Left ventricle myocardium superior (tissue), 1 donor: ENCODE measurements at places on chromosomes 13 and 19.

DNA sequence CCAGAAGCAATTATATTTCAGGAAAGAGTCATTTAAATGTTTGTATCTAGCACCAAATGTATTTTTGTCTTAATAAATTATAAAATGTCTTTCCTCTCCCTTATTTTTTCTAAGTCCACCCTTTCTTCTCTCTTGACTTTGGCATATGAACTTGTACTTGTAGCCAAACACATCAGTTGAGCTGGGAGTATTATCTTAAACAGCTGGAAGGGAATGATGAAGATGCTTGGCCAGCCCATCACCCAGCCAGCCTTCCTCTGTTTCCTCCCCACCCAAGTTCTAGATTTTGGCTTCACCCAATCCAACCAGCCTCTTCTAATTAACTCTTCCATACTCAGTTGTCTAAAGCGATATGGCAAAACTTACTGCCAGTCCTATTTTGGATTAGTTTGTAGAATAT is 272.5 kb downstream of the ENOX1 start:
- DNase-seq: no peak

GRCh38 chr13:112951674-112952371 is 17.2 kb upstream of the MCF2L start:
- DNase-seq: no peak

- peak; percentile 31 for DNase-seq
Observed at GRCh38 chr19:29810504-29810871, 1.3 kb upstream of the CCNE1 start.

GRCh38 chr19:39474139-39474620 is 6.5 kb upstream of the TIMM50 start:
- peak; percentile 79 for DNase-seq

GRCh38 chr13:96994017-96994857 is at the start of gene OXGR1:
OXGR1 (minus strand) TSS chr13:96994476; CDS start chr13:96987759, 6,717 bp downstream.
- DNase-seq: peak; percentile 27

- no peak for DNase-seq
Observed at GRCh38 chr19:51691584-51692428, 1.3 kb upstream of the SPACA6 start.

DNA sequence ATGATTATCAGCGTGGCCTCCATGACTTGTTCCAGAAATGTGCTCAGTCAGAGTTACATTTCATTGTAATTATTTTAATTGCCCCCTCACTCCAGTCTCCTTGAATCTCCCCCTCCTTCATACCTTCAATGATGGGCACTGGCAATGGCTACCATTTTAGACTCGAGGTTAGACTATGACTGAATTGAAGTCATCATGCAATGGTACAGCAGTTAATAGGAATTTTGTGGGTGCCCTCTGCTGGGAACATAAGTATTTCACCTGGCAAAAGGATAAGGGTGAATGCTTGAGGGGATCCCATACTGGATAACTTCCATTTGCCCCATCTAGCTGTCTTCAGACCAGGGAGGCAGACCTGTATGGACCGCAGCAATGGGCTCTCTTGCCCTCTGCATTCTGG is 32.2 kb upstream of the USP12 start:
- no peak for DNase-seq

DNA sequence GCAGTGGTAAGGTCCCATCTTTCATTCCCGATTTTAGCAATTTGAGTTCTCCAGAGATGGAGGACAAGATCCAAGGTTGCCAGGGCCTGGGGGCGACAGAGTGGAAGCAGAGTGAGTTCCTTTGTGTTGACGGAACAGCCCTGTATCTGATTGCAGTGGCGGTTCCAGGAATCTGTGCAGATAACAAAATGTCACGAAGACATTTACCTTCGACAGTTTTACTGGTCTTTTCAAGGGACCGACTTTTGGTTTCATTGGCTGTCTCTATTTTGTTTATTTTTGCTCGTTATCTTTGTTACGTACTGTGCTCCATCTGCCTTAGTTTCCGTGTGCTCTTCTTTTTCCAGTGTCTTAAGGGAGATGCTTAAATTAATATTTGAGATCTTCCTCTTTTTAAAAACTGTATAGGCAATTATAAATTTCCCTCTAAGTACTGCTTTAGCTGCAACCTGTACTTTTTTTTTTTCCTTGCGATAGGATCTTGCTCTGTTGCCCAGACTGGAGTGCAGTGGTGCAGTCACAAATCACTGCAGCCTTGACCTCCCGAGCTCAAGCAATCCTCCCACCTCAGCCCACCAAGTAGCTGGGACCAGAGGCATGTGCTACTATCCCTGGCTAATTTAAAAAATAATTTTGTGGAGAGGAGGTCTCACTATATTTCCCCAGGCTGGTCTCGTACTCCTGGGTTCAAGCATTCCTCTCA is 23.2 kb downstream of the KDM4B start:
- DNase-seq: no peak

DNA sequence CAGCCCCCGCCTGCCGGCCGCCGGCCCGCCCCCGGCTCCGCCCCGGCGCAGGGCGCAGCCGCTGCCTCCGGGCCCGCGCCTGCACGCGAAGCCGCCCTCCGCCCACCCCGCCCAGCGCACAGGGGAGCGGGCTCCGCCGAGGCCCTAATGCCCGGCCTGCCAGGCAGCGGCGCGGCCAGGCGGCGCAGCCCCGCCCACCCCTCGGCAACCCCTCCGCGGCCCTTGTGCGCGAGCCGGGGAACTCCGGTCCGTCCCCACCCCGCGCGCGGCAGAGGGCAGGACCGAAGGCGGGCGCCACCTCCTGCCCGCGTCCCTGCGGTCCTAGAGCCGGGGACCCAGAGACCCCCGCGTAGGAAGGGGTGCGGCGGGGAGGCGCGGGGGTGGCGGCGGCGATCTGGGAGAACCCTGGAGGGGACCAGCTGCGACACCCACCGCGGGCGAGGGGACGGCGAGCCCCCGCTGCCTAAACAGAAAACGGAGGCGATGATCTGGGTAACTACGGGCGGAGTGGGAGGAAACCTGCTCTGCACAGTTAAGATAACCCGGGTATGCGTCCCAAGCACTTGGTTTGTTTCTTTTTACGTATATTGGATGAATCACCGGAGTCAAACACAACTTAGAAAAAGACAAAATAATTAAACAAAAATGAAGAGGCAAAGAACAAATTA is 350 bp upstream of the USP12 start:
- peak; percentile 96 for DNase-seq

DNA sequence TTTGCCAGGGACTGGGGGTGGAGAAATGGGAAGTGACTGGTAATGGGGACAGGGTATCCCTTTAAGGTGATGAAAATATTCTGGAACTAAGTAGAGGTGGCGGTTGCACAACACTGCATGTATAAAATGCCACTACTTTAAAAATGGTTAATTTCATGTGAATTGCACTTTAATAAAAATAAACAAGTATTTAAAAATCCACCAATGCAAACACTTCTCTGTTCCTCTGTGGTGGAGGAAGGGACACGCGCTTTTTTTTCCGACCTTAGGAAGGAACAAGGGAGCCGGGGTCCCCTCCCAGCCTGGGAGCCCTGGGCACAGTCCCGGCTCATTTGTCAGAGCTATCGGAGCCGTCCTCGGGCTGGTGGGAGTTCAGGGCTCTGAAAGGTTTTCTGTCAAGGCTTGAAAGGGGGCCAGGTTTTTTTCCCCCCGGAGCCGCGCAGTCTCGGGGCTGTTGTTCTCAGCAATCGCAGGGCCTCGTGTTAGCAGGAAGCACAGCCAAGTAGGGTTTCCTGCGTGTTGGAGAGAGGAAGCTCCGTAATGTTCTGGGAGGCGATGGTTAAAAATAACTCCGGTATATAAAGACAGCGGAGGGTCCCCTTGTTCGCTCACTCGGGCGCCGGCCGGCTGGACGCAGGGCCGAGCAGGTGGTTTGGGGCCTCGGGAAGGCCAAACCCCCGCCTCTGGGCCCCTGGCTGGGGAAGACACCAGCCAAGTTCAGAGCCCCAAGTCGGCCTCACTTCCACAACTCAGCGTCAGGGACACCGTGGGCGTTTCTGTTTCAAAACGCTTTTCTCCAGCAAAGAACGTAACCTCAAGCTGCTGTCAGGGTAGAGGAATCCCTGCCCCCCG is 41.2 kb upstream of the KLF2 start:
- peak; percentile 87 for DNase-seq

GRCh38 chr19:45774765-45775164 is 5.7 kb upstream of the SIX5 start:
- no peak for DNase-seq

DNA sequence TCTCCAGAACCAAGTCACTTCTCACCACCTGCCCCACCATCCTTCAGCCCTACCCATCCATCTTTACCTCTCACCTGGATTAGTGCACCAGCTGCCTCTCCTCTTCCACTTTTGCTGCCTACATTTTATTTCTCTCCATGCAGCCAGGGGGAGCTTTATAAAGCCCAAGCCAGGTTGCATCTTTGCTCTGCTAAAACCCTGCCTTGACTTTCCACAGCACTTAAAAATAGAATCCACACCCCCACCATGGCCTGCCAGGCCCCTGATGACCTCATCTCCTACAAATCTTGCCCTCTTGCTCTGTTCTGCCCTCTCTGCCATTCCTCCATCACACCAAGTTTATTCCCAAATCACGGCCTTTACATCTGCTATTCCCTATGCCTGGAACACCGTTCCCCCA is 1.8 kb downstream of the HOOK2 start:
- peak; percentile 55 for DNase-seq

DNA sequence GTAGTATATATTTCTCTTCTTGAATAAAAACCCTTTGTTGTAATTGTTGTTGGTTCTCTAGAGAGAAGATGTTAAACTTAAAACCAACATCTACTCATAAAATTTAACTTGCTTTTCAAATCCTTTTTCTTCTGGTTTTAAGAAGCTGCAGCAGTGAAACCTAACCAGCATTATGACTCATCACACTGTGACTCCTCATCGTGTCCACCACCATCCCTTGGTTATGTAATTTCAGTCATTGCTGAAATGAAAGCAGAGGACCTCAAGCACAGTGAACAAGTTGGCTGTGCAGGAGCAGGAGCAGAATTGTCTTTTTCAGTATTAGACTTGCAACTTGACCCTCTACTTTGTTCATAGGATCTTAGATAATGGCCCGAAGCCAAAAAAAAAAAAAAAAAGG is 64.9 kb upstream of the HTR2A start:
- no peak for DNase-seq

- DNase-seq: no peak
Observed at GRCh38 chr19:10321874-10322835, 6.3 kb upstream of the FDX2 start.

DNA sequence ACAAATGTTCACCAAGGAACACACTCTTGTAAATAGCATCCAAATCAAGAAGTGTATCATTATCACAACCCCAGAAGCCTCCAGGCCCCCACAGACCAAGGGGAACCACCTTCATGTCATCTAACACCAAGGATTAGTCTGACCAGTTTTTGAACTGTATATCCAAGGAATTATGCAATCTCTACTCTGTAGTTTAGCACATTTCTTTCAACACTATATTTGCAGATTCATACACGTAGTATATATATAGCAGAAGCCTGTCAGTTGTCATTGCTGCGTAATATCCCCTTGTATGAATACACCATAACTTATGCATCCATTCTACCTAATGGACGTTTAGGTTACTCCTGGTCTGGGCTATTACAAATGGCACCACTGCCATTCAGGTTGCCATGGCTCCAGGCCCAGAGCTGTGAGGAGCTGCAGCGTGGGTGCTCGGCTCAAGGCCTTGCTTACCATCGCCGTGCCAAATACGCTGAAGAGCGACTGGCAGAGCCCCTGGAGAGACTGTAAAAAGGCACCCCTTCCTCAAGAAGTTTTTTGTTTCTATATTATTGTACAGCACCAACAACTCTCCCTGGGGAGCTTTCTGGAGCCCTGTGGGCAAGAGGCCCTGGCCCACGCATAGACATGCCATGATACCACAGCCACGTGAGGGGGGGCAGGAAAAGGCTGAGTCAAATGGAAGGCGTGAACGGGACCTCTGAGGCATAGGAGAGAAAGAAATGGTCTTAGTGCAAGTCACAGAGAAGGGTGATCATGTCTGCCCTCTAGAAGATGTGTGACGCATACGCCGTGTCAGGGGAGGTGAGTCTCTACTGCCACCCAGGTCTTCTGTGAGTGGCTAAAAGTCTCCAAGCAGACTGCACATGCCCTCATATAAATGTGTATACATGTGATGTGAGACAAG is 10.8 kb downstream of the LATS2 start:
- no peak for DNase-seq

DNA sequence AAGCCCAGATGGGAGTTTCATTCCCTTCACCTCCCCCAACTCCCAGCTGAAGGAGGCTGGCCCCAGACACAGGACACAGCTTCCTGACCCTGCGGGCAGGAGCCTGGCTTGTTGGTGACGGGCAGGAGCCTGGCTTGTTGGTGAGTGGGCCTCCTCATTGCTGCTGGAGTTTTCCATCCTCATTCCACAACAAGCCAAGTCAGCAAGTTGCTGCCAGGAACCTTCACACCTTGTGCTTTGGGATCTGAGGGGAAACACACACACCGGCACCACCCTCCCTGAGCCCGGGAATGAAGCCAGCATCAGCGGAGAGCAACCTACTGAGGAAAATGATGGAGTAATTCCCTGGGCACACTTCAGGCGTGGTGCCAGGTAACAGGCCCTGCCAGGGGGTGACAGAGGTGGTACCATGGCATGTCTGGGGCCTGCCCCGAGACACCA is 74.9 kb downstream of the ALOX5AP start:
- no peak for DNase-seq

DNA sequence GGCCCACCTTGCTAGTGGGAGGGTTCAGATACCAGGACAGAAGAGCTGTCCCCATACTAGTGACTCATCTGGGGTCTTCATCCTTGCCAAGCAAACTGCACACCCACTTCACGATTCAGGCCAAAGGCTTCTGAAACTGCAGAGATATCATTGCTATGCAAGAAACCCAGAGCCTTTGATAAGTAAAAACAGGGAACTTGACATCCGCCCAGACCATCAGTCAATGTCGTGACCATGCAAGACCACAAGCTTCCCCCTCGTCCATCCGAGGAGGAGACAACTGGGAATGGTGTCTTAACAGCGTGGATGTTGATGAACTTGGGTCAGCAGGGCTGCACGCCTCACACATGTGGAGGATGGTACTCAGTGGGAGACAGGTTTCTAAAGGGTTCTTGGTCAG is 58.0 kb downstream of the ABCC4 start:
- DNase-seq: no peak

- DNase-seq: peak; percentile 90
Observed at GRCh38 chr19:45404557-45405434, at the start of gene PPP1R13L. PPP1R13L (minus strand) TSS chr19:45405069; CDS start chr19:45398318, 6,751 bp downstream.

DNA sequence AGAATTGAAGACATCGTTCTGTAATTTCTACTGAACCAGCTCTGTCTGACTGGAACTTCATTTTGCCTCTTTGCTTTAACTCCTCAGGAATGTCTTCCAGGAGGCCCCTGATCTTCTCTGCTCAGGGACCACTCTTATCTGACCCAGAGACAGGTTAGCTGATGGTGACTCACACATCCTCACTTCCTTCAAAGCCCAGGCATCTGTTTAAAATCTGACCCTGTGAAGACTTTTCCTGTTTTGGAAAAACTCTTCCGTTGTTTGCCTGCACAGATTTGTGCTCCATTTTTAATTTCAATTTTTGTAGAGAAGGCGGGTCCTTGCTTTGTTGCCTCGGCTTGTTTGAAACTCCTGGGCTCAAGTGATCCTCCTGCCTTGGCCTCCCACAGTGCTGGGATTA is 1.6 kb downstream of the ARL11 start:
- no peak for DNase-seq

- no peak for DNase-seq
Observed at GRCh38 chr13:20033486-20033885, 75.0 kb downstream of the ZMYM2 start.
